Aorta (tissue), 5 donors: ENCODE measurements at places on chromosomes 13 and 19. TPM values are rescaled to one million over a fixed set of nuclear protein-coding genes. Genes with fewer than 3 reads are reported as not detected.

DNA sequence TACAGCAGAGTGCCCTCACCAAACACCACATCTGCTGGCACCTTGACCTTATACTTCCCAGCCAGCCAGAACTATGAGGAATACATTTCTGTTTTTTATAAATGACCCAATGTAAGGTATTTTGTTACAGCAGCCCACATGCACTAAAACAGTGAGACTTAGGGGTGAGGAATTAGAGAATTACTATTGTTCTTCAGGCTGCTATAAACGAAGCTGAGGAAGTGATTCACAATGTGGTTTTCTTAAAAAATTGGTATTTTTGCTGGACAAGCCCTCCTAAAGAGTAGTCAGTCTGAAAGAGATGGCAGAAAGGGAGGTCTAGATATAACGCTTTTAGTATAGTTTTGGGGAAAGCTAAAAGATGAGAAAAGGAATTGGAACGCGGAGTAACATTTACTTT, 101.0 kb downstream of the SLITRK6 start:
- no peak overlapping the region for H3K4me3 ChIP-seq
- H3K27me3 ChIP-seq, result no peaks in the 10 kb centered on the region
- H3K27ac ChIP-seq, result no peak overlapping the region
- no peaks in the 10 kb centered on the region for H3K36me3 ChIP-seq
- no peaks in the 10 kb centered on the region for H3K4me1 ChIP-seq
- DNase-seq, result no peak

PLIN5 gene
- 3.8 TPM for total RNA-seq

- H3K4me3 ChIP-seq, result no peak overlapping the region
- no peaks in the 10 kb centered on the region for H3K36me3 ChIP-seq
- DNase-seq, result no peak
- no peaks in the 10 kb centered on the region for H3K4me1 ChIP-seq
- no peaks in the 10 kb centered on the region for H3K27me3 ChIP-seq
Observed at GRCh38 chr13:20127262-20127561, 33.6 kb downstream of the GJA3 start.

GRCh38 chr13:105921711-105922110, 613.8 kb downstream of the EFNB2 start:
- no peak for DNase-seq
- H3K27me3 ChIP-seq, result no peaks in the 10 kb centered on the region
- no peak overlapping the region for H3K4me3 ChIP-seq
- H3K27ac ChIP-seq, result no peak overlapping the region
- H3K4me1 ChIP-seq, result no peaks in the 10 kb centered on the region
- H3K36me3 ChIP-seq, result no peaks in the 10 kb centered on the region

CYP4F2 gene
- not detected for total RNA-seq

GRCh38 chr19:7476777-7477494, 11.9 kb downstream of the PEX11G start:
- H3K4me1 ChIP-seq, result no peaks in the 10 kb centered on the region
- DNase-seq, result no peak
- H3K27ac ChIP-seq, result no peak overlapping the region
- H3K36me3 ChIP-seq, result no peaks in the 10 kb centered on the region

GRCh38 chr19:40129425-40129824, 38.7 kb upstream of the ZNF780A start:
- no peaks in the 10 kb centered on the region for H3K36me3 ChIP-seq
- no peak for DNase-seq
- H3K27ac ChIP-seq, result no peak overlapping the region
- no peaks in the 10 kb centered on the region for H3K4me1 ChIP-seq
- no peaks in the 10 kb centered on the region for H3K27me3 ChIP-seq
